ENCODE measurements at places on chromosomes 3 and 15. TPM values are rescaled to one million over a fixed set of nuclear protein-coding genes. Genes with fewer than 3 reads are reported as not detected.

The C3orf80 gene
- polyA plus RNA-seq, result 0.45 TPM

The ISLR2 gene
- polyA plus RNA-seq, result 0.93 TPM

The CRABP1 gene
- 32.3 TPM for polyA plus RNA-seq

The MYD88 gene
- polyA plus RNA-seq, result 26.7 TPM

The PLS1 gene
- 28.9 TPM for polyA plus RNA-seq

The UROC1 gene
- polyA plus RNA-seq, result 0.15 TPM

The GPR87 gene
- not detected for polyA plus RNA-seq

The KCNMB2 gene
- polyA plus RNA-seq, result 25.2 TPM

The AMT gene
- polyA plus RNA-seq, result 41.2 TPM

The FGF7 gene
- polyA plus RNA-seq, result 18.8 TPM

The ZNF385D gene
- 17.4 TPM for polyA plus RNA-seq

The SERPINI2 gene
- 1.9 TPM for polyA plus RNA-seq

The ROBO1 gene
- polyA plus RNA-seq, result 130 TPM

The CATSPER2 gene
- 11.9 TPM for polyA plus RNA-seq

The OSTN gene
- 8.1 TPM for polyA plus RNA-seq

The DLL4 gene
- 5.1 TPM for polyA plus RNA-seq

The GNAT1 gene
- polyA plus RNA-seq, result not detected

The FETUB gene
- 0.28 TPM for polyA plus RNA-seq

The POTEB gene
- polyA plus RNA-seq, result not detected

The SH2D7 gene
- polyA plus RNA-seq, result 0.98 TPM

The UNC45A gene
- 60.3 TPM for polyA plus RNA-seq

The PLA2G4E gene
- not detected for polyA plus RNA-seq

The DUOX1 gene
- polyA plus RNA-seq, result 7.8 TPM

The GUCA1C gene
- 0.52 TPM for polyA plus RNA-seq

The ALG1L2 gene
- polyA plus RNA-seq, result 3.3 TPM

The UACA gene
- polyA plus RNA-seq, result 120 TPM

The ARPP19 gene
- 147 TPM for polyA plus RNA-seq

The GREM1 gene
- polyA plus RNA-seq, result 0.52 TPM

The TF gene
- 7.9 TPM for polyA plus RNA-seq

The PLSCR5 gene
- not detected for polyA plus RNA-seq

The WDR93 gene
- polyA plus RNA-seq, result 3.7 TPM

The ANKRD34C gene
- 0.10 TPM for polyA plus RNA-seq

The CLRN1 gene
- polyA plus RNA-seq, result not detected

The ERC2 gene
- 3.9 TPM for polyA plus RNA-seq

The ZNF662 gene
- 51.6 TPM for polyA plus RNA-seq

The RBP2 gene
- polyA plus RNA-seq, result 0.75 TPM

The PRSS50 gene
- polyA plus RNA-seq, result 3.2 TPM

The DISP2 gene
- polyA plus RNA-seq, result 0.35 TPM

The CPA3 gene
- polyA plus RNA-seq, result 0.48 TPM

The KBTBD13 gene
- polyA plus RNA-seq, result 0.07 TPM

The MYO5C gene
- polyA plus RNA-seq, result 32.7 TPM

The LRRC2 gene
- polyA plus RNA-seq, result 1.8 TPM

The KLHL24 gene
- 56.6 TPM for polyA plus RNA-seq

The CACNA2D2 gene
- polyA plus RNA-seq, result 14.6 TPM

The IRAK2 gene
- 1.00 TPM for polyA plus RNA-seq

The SOX2 gene
- polyA plus RNA-seq, result 0.30 TPM

The APBA2 gene
- 12.6 TPM for polyA plus RNA-seq

The GABRR3 gene
- 0.03 TPM for polyA plus RNA-seq

The CCR2 gene
- polyA plus RNA-seq, result 1.1 TPM

The SEMA6D gene
- 41.4 TPM for polyA plus RNA-seq

The CIP2A gene
- polyA plus RNA-seq, result 28.5 TPM

The ST3GAL6 gene
- polyA plus RNA-seq, result 100 TPM

The TMEM212 gene
- 0.32 TPM for polyA plus RNA-seq

The C3orf20 gene
- polyA plus RNA-seq, result 0.32 TPM

The BSN gene
- 1.7 TPM for polyA plus RNA-seq

The RTP3 gene
- not detected for polyA plus RNA-seq

The GP9 gene
- 0.47 TPM for polyA plus RNA-seq

The ADCY5 gene
- polyA plus RNA-seq, result 10.6 TPM

Measured in left kidney (tissue), 8 donors.